ENCODE measurements at places on chromosomes 3 and 15.

DNA sequence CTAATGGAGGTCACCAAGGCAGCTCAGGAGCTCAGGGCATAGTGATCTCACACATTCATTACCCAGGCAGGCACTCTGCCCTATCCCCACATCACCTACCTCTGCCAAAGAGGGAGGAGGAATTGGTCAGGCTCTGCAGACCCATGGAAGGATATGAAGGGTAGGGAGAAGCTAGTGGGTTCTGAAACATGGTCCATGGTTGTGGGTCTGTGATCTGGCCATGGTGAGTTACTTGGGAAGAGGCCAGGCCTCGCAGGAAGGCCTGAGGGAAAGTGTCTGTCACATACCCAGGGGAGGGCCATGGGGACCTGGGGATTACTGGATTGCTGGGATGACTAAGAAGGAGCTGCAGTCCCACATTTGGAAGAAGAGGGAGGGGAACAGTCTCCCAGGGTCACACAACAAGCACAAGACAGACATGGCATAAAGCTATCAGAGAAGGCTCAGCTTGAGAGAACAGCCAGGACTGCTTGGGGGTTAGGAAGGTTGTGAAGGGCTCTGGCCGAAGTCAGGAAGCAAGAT lies 1.4 kb upstream of the PRSS50 start:
- DNase-seq = no peak

DNA sequence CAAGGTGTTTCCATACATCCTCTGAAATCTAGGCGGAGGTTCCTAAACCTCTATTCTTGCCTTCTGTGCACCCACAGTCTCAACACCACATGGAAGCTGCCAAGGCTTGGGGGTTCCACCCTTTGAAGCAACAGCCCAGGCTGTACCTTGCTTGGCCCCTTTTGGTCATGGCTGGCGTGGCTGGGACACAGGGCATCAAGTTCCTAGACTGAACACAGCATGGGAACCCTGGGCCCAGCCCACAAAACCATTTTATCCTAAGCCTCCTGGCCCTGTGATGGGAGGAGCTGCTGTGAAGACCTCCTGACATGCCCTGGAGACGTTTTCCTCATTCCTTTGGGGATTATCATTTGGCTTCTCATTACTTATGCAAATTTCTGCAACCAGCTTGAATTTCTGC lies 739.0 kb upstream of the NECTIN3 start:
- no peak for DNase-seq

DNA sequence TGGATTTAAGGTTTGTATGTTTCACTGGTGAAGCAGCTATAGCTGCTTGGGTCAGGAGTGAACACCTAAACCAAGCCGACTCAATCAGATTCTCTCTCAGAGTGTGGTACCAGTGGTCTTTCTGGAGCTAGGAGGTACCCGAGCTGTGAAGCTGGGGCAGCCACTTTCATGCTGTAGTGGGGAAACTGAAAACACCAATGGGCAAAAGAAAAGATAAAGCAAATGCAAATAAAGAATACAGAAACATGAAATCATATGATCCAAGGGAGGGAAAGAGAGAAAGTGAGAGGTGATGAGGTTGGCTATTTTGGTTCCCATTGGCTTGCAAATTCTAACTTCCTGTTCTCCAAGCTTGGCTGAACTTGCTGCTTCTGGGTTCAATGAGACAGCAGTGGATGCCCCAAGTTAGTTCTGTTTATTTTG lies 212.3 kb upstream of the CFAP20DC start:
- no peak for DNase-seq

DNA sequence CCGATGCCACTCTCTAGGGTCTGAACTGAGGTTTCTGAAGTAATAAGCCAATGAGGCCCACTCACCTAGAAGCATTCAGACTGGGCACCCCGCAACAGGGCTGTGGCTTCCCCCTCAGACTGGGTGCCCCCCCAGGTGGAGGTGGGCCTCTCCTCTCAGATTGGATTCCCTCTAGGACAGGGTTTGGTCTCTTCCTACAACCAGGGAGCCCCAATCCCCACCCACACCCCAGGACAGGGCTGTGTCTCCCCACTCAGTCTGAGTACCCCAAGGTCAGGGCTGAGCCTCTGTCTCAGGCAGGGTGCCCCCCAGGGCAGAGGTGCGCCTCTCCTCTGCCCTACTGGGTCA lies 27.7 kb downstream of the PTH1R start:
- DNase-seq = no peak
